Memory B cell (primary cell): ENCODE measurements at places on chromosomes 6 and 20.

DNA sequence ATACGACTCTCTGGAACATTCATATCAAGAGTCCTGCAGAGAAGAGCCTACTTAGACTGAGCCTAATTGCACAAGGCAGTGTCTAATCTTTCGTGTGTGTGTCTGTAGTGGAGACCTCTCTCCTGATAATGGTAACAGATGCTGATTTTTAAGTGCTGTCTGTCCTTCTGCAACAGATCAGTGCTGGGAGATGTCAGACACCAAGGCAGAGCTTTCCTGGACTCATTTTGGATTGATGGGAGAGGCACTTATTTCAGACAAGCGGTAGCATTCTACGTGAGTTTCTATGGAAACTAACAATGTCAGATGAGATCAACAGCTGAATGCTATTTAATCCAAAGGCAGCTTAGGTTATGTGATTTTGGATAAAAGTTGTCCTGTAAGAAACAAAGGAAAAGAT lies 167.6 kb downstream of the PLCB4 start:
- DNase-seq, result no peak

- no peak for DNase-seq
These were observed 90.9 kb downstream of the SCAF8 start for GRCh38 chr6:154824076-154824475.

GRCh38 chr6:89984926-89985750 lies 90.9 kb downstream of the GJA10 start:
- DNase-seq, result no peak

- no peak for DNase-seq
These were observed 29.3 kb upstream of the PDYN start for GRCh38 chr20:2023151-2023550.

DNA sequence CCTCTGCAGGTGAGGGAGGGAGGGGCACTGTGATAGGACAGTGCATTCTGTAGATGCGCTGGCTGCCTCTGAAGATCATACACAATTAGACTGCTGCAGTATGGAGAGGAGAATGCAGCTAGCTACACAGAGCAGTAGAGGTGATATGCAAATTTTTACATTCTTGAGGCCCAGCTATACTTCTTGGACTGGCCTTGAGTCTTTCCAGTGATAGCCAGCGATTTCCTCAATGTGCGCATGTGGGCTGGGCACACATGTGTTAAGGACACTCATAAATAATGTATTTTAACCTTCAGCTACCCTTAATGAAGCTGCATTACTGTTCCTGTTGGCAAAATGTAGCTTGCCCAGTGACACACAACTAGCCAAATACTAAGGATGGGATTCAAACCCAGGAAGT lies 19.0 kb downstream of the TTPAL start:
- DNase-seq, result no peak

DNA sequence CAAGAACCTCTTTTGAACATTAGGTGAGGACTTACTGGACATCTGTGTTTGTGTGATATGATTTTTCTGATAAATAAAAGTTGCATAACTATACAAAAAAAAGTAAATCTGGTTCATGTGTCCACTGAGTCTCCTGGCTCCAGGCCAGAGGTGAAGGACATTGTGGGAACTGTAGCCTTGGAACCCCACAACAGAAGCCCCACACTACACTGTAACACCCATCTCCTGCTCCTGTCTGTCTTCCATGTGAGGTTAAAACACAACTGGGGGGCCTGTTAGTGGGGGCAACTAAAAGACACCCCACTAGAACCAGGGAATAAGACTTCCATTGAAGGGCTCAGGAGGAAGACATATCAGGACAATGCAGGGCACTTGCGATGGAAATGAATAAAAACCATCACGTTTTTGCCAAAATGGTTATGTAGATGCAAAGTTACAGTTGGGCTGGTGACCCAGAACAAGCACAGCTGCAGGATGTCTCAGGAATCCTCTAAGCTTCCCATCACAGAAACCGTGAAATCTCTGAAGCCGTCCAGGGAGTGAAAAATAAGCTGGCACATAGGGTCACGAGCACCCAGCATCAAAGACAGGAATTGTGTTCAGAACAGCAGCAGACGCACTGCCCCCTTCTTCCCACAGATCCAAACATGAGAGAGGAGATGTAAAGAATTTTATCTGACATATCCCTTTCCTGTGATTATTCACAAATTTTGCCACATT lies 36.7 kb upstream of the PCSK2 start:
- DNase-seq, result no peak

DNA sequence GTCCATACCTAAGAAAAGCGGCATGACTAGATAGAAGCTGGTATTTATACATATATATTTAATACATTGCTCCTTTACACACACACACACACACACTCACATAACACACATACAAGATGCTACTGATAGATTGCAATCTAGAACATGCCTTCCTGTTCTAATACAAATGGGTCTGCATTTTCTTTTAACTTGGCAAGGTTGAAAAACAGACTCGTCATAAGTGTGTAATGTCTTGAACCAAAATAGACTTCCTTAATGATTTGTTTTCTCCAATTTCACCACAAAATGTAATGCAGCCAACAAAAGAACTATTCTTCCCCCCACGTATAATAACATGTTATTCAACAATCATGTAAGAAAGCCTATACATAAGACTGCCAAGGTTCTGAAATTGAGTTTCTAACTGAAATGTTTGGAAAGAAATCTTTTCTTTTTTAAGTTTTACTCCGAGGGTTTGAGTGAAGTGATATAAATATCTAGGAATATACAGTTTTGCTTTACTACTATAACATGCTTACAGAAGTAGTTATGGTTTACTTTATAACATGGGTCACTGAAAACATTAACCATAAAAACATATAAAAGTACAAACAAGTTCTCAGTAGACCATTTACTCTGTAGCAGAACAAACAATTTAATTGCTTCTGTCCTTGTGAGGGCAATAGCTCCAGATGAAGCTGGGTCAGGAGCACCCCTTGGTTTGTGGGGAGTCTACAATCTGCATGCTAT lies 207.5 kb downstream of the FOXC1 start:
- DNase-seq, result no peak

DNA sequence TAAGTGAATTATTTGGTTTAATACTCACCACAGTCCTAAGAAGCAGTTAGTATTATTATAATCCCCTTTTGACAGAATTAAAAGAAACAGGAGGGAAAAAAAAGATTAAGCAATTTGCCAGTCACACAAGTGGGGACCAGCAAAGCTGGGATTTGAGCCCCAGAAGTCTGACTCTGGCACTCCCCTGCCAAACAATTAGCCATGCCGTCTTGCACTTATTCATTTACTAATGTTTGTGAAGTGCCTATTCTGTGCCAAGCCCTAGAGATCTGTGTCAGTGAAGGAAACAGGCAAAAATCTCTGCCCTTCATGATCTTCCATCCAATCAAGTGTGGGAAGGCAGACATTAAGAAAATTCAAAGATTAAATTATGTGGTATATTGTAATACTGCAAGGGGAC lies 126.0 kb upstream of the TOP1 start:
- no peak for DNase-seq

DNA sequence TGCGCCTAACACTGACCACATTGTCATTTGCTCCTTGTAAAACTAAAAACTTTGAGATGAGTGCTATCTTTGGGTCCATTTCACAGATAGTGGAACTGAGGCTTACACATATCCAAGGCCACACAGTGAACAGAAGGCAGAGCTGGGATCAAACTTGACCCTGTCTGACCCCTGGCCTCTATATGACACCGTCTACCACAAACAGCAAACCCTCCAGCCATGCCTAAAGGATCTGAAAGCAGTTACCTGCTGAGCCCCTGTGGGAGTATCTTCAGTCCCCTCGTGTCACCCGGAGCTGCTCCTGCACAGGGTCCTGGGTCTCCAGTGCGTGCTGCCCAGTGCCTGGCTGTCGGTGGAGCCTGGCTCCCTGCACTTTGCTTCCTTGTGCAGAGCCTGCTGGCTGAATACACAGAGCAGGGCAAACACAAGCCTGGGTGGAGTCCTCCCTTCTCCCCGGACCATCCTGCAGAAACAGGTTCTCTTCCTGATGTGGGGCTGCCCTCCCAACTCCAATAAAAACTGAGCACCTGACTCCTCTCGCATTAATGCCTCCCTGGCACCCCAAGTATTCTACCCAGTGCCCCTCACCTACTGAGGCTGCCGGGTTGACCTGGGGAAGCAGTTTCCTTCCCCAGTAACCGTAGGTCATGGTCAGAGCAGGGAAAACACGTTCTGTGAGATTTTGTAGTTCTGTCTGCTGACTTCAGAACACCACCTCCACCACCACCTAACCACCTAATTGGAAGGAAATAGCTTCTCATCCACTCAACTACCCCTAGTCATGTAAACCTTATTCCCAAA lies at the start of gene BCAS1:
BCAS1 (minus strand) TSS at position 408 of the 801 bp plus-strand sequence. CDS start 11,876 bp downstream, outside the sequence.
- DNase-seq, result no peak

DNA sequence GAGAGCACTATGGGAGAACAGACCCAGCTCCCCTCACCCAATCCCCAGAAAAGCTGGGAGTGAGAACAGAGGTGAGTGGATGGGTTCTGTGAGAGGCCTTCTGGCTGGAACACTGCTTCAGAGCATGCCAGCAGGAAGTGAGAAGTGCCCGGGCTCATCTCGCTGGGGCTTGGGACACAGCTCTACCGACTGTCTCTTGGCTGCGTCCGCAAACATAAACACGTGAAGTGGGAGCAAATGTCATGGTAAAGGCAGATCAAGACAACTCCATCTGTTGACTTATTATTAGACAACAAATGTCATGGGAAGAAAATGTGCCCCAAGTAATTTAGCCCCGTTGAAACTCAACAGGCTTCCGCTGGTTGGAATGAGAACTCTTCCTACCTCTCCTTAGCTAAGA lies 25.9 kb downstream of the GNAS-AS1 start:
- DNase-seq, result no peak

GRCh38 chr6:43901733-43902230 lies 131.8 kb downstream of the VEGFA start:
- no peak for DNase-seq

DNA sequence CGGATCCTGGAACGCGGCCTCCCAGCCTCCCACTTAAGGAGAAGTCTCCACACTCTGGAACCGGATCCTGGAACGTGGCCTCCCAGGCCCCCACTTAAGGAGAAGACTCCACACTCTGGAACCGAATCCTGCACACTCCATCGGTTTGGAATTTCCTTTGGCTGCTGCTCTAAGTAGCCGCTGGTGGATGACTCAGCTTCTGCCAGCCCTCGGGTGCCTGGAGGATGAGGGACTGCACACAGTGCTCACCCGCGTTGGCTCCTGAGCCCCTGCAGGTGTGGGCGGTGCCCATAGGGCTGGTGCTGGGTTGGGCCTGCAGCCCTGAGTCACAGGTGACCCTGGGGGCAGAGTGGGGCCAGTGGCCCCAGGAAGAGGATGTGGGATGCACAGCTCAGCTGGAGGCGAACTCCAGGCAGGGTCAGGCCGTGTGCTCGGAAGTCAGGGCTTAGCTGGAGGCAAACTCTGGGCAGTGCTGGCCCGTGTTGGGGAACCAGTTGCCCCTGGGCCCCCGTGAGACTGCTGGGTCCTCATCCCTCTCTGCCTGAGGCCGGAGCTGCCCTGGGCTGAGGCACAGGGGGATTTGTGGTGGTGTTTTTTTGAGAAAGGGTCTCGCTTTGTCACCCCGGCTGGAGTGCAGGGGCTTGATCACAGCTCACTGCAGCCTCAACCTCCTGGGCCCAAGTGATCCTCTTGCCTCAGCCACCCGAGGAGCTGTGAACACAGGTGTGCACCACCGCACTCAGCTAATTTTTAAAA lies 13.9 kb upstream of the TNFRSF6B start:
- DNase-seq, result no peak

GRCh38 chr20:53176134-53176533 lies 204.0 kb downstream of the TSHZ2 start:
- DNase-seq, result no peak

- no peak for DNase-seq
These were observed 1.2 kb downstream of the SLC35B2 start for GRCh38 chr6:44255871-44256774.

- no peak for DNase-seq
These were observed 156.1 kb downstream of the COL21A1 start for GRCh38 chr6:56091159-56091869.

GRCh38 chr6:32950010-32950409 lies 2.9 kb downstream of the HLA-DMA start:
- no peak for DNase-seq

DNA sequence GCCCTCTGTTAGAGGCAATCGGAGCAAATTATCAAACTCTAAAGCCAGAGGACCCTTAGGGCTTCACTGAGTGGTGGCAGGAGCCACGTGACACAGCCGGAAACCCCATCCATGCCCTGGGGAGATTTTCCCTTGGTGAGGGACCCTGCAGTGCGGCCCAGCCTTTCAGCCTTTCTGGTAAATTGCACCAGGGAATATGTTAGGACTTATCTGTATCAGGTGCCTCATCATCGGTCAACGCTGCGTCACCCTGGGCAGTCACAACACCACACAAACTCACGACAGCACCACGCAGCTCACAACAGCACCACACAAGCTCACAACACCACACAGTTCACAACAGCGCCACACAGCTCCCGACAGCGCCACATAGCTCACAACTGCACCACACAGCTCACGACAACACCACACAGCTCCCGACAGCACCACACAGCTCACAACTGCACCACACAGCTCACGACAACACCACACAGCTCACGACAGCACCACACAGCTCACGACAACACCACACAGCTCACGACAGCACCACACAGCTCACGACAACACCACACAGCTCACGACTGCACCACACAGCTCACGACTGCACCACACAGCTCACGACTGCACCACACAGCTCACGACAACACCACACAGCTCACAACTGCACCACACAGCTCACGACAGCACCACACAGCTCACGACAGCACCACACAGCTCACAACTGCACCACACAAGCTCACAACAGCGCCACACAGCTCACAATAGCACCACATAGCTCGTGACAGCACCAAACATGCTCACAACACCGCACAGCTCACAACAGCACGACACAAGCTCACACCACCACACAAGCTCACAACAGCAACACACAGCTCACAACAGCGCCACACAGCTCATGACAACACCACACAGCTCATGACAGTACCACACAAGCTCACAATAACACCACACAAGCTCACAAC lies 199.0 kb downstream of the DLL1 start:
- no peak for DNase-seq

DNA sequence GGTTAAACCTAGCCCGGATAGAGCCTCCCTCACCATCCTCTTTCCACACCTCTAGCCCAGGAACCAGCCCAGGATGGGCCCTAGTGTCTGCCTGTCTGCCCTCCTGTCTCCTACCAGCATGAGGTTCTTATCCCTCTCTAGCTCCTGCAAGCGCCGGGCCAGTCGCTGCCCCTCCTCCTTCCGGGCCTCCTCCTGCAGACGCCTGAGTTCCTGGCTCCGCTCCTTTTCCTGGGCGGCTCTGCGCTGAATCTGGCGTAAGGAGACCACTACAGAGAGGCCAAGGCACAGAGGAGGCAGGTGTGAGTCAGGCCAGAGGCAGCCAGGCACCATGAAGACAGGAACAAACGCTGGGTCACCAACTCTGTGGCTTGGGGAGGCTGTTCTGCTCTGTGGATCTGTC lies 4.3 kb upstream of the PSORS1C2 start:
- DNase-seq, result no peak

DNA sequence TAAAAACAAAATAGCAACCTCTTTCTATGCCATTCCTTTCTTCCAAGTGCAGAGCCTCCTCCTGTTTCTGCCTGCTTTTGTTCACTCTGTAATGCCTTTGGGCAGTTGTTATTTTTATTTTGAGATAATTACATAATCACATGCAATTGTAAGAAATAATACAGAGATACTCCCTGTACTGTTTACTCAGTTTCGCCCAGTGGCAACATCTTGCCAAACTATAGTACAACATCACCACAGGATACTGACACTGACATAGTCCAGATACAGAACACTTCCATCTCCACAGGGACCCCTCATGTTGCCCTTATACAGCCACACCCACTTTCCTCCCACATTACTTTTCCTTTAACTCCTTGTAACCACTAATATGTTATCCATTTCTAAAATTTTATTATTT lies 59.7 kb downstream of the BANF2 start:
- DNase-seq, result no peak
